SW 1271 (cell line): ENCODE measurements at places on chromosomes 16 and 17.

DNA sequence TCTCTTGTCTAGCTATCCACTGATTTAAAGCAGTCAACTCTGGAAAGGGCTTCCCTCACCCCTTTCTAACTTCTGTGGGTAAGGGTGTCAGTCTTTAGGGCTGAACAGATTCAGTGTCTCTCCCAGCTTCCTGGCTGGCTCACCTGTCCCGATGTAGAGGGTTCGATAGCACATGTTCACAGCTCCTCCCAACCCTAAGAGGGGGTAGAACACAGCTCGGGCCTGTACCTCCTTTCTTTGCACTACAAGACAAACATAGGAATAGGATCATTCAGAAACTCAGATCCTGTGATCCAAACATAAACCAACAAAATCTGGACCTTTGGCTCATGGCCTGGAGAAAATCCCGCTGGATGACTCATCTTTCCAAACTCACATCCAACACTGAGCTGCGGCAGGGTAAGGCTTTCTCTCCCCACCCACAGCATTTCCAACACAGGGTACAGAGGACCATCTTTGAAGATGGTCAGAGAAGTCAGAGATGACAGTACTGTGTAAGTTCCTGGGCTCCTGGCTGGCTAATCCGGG is 5.8 kb upstream of the DHRS13 start:
- DNase-seq = no peak

GRCh38 chr16:50373345-50373701 is 4.5 kb upstream of the BRD7 start:
- DNase-seq = no peak

- no peak for DNase-seq
Measured at GRCh38 chr17:2383628-2384167, 17.2 kb downstream of the MNT start.

DNA sequence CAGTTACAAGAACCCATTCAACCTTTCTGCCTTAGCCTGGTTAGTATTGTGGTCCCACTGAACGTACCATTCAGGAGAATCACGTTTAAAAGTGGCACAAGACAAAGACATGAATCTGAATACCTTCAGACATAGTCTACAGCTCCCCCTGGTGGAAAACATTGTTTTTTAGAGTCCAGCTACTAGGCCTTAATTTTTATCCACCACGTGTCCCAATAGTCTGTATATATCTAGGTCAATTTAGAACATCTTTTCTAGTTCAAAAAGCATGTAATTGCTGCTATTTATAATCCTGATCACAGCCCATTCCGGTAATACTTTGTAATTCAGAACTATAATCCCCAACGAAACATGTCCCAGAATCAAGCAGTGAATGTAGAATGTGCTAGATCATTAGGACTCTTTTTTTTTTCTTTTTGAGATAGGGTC is 13.7 kb upstream of the GUCY2D start:
- no peak for DNase-seq

GRCh38 chr17:29615048-29615385 is 7.7 kb downstream of the CORO6 start:
- no peak for DNase-seq

DNA sequence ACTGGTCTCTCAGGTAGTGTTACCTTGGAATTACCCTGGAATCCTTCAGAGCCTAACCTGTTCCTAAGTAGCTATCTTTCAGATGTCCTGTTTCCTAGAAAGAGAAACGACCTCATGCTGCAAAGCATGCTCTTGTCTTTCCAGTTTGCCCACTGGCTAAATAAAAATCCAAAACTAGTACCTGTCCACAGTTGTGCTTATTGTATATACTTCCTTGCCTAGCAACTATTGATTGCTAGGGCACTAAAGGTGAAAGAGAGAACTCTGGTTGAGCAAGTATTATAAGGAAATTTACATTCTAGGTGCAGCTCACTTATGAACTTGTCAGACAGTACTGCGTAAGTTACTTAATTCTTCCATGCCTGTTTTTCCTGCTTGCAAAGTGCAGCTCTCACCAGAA is 38.5 kb downstream of the LIG3 start:
- DNase-seq = no peak

- no peak for DNase-seq
Measured at GRCh38 chr16:35690413-35690812, 2231.0 kb downstream of the TP53TG3F start.

DNA sequence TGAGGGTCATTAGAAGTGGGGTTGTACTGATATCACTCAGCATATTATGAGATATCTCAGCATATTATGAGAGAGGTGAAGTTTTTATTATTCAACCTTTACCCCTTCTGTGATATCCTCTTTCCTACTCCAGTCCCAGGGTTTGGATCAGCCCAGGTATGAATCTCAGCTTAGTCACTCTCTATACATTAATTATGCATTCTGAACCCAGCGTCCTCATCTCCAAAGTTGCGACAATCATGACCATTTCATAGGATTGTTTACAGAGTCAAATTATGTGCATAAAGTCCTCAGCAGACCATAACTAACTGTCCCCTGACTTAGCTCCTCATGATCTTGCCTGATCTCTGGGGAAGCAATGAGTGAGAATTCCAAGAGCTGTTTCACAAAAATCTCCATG is 20.5 kb upstream of the BLMH start:
- DNase-seq = no peak

DNA sequence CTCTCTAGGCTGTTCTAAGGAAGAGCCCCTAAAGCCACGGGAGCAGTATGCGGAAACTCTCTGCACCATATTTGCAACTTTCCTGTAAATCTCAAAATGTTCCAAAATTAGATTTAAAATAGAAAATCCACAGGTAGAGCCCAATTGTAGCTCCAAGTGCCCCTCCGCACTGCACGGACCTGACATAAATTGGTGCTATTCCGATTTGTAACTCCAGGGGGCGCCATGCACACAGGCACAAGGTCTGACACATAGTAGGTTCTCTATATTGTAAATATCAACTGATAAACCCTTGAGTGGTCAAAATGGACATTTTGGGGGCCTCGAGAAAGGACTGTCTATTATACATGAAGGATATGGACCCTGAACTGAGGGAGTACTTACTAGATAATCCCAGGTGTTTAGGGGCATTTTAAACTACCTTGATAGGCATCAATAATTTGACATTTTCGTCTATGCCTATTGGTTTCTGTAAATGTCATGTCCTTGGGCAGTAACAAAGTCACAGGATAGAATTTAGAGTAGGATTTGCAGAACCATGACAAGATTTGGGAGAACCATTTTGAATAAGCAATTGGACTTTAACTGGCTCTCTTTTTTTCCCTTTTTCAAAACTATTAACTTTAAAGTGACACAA is 36.6 kb upstream of the TMEM132E start:
- no peak for DNase-seq

DNA sequence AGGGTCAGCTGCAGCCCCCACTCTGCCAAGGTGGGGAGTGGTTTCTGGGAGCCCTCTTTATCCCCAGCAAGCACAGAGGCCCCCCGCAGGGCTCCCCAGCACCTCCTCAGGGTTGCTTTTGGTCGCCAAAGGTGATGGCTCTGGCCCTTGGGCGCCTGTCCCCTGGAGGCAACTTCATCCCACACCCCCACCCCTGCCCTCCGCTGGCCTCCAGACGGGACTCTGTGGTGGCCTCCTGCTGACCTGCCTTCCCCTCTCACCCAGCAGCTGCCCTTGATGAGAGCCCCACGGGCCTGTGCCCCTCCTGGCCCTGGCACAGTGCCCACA is 7.8 kb upstream of the RHOT2 start:
- no peak for DNase-seq

DNA sequence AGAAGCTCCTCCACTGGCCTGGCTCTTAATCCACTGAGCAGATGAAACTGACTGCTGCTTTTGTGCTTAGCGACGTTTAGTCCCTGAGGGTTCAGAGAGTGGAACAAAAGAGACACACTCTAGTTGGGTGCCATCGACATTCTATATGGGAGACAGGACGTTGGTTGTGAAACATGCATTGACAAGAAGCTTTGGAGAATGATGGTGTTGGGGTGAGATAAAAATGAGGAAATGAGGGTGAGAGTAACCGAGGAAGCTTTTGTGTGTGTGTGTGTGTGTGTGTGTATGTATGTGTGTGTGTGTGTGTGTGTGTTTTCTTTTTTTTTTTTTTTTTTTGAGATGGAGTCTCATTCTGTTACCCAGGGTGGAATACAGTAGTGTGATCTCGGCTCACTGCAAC is 89.5 kb downstream of the ABCC1 start:
- DNase-seq = no peak

DNA sequence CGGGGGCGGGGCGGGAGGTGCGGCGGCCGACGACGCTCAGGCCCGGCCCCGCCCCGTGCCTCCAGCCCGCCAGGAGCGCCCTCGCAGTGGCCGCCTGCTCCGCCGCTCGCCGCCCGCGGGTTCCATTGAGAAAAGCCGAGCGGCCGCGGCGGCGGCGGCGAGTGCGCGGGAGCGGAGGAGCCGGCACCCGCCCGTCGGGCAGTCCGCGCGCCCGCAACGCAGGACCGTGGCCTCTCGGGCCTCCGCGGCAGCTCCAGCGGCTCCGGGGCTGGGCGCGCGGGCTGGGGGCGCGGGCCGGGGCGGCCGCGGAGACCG is at the start of gene ZFPM1:
Gene ZFPM1, plus strand, starts transcription at position 64 of the 315 bp plus-strand sequence. CDS start 359 bp downstream, outside the sequence.
- no peak for DNase-seq

DNA sequence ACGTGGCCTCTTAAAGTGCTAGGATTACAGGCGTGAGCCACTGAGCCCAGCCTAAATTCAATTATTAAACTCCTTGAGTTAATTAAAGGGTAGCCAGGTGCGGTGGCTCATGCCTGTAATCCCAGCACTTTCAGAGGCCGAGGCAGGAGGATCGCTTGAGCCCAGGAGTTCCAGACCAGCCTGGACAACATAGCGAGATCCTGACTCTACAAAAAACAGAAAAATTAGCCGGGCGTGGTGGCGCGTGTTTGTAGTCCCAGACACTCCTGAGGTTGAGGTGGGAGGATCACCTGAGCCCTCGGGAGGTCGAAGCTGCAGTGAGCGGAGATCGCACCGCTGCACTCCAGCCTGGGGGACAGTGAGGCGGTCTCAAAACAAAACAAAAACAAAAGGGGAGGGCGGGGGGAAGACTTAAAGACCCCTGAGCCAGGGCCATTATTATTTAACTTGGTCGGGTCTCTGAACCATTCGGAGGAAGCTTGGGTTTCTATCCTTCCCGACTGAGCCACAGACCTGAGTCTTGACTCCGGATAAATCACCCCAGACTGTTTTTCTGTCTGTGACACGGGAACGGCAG is 19.5 kb downstream of the BCL7C start:
- DNase-seq = no peak

DNA sequence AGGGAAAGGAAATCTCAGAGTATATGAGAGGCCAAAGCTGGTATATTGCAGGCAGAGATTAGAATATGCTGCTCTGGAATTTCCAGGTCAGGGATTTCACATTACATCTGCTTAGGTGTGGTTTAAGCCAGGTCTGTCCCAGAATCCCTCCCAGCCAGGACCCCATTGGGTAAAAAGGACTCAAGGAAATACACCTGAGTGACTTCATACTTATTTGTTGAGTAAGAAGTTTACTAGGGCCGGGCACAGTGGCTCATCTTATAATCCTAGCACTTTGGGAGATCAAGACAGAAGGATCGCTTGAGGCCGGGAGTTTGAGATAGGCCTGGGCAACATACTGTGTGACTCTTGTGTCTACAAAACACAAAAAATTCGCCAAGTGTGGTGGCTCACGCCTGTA is 7.2 kb downstream of the PIPOX start:
- DNase-seq = no peak

DNA sequence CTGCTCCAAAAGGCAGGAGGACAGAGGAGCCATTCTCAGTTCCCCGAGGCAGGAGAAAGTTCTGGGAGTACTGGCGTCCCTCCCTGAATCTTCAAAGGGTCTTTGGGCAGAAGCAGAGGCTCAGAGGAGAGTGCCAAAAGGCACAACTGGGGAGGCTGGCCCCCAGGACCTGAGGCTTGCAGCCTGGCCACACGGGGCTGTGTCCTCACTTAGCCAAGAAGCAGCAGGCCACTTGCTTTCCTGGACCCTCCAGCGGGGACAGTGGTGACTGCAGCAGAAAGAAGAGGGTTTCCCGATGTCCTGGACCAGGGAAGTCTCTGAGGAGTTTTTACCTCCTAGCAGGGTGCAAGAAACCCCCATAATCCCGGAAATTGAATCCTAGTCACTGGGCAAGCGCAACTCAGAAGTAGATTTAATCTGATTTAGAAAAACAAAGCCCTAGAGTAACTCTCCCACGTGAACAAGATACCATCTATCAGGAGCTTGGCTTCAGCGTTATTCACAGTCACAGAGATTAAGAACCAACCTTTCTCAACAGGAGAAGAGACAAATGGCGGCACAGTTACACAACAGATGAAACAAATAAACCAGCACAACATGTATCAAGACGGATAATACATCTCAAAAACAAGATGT is 25.5 kb upstream of the BCO1 start:
- DNase-seq = no peak

GRCh38 chr16:27723711-27724481 is 174.0 kb downstream of the KATNIP start:
- no peak for DNase-seq

DNA sequence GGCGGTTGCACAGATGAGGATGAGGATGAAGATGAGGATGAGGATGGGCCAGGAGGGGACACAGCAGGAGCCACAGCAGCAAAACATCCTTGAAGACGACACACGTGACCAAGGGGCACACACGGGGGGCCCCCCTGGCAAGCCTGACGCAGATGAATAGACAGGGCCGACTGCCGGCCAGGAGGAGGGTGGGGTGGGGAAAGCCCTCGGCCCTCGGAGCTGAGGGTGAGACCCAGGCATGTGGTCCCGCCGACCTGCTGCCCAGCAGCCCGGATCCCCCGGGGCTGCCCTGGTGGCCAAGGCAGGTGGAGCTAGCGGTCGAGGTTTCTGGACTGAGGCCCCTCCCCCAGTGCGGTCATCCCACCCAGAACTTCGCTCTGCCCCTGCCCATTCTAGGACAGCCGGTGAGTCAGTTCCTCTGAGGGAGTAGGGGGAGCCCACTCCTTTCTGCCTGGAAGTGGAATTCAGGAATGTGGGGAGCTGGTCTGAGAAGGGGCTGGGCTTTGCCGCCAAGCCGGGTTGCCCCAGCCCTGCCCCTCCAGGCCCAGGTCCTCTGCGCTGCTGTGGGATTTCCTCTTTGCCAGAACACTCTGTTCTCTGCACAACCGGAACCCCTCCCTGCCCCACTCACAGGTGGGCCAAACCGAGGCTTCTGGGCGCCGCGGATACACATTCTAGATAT is 9.9 kb downstream of the CYGB start:
- no peak for DNase-seq

DNA sequence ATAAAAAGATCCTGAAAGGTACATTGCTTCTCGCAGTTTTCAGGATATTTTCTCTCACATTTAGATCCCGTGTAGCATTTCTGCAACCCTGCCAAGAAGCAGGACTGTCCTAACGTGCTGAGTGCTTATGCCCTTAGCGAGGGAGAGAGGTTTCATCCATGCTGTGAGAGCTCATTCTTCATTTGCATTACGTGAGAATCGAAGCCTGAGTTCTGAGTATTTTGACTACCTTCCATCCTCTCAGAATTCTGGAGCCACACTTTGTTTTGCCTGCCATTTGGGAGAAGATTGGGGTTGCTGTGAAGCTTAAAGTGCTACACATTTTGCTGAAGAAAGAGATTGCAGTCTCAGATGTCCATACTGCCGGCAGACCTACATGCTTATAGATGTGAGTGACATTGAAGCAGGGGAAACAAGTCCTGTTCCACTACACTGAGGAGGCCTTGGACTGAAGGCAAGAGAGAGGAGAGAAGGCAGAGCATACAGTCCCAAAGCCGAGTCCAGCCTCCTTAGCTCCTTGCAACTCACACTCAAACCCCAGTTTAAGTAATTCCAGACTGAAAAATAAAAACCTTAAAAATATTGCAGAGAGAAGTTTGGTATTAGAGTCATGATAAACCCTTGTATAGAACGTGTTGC is 183.0 kb downstream of the PRKCA start:
- no peak for DNase-seq

- DNase-seq = no peak
Measured at GRCh38 chr17:78958641-78959127, 21.0 kb downstream of the LGALS3BP start.
